BJ (cell line): ENCODE measurements at places on chromosomes 12 and 14.

DNA sequence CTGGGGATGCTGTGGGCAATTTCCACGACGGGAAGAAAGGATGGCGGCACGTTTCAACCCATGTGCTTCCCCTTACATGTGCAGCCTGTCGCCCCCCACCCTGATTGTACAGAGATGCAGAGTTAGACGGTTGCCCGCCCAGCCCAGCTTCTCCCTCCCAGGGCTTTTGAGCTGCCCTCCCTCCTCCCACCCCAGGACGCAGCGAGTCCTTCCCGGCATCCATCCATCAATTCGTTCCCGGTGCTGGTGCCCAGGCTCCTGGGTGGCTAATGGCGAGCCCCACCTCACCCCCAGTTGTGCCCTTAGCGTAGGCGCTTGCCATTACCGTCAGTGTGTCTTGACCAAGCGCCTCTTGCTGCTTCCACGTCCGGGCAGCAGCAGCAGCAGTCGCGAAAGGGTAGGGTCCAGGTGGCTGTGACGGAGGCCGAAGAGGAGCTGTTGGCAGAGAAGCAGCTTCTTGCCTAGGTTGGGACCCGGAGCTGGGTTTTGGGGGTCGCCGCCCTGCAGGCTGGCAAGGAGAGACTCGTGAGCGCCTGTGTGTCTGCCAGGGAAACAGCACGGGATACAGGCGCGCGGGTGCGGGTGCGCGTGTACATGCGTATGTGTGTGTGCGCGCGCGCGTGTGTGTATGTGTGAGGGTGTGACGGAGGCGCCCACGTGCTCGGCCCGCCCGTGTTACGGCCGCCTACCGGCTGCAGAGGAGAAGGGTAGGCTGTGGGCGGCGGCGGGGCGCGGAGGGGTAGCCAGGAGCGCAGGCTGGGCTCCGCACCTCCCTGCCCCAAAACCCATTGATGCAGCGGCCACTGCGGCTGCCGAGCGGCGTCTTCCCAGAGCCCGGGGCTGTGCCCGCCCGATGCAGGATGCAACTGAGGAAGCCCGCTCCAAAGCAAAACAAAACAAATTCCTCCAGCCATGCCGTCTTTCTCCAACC, at the start of gene SLC6A15:
Gene SLC6A15, minus strand, starts transcription at position 602 of the 931 bp plus-strand sequence. CDS start 20,679 bp downstream, outside the sequence.
- DNase-seq: no peak

DNA sequence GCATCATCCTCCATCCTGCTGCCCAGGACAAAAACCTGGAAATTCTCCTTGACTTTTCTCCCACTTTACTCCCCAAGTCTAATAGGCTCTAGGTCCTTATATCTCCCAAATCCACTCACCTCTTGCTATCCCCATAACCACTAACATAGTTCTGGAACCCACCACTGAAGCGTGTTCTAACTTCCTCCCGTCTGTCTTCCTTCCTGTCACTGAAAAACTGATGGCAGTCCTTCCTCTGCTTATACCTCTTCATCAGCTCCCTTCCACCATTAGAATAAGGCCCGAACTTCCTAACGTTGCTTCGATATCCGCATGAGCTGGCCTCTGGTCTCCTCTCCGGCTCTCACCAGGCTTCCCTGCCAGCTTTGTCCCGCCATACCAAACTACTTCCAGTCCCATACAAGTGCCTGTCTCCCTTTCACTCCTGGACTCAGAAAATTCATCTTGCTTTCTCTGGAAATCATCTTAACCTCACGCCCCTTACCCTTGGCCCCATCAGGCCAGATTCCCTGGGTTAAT, 63.0 kb upstream of the BCL2L14 start:
- DNase-seq: no peak

DNA sequence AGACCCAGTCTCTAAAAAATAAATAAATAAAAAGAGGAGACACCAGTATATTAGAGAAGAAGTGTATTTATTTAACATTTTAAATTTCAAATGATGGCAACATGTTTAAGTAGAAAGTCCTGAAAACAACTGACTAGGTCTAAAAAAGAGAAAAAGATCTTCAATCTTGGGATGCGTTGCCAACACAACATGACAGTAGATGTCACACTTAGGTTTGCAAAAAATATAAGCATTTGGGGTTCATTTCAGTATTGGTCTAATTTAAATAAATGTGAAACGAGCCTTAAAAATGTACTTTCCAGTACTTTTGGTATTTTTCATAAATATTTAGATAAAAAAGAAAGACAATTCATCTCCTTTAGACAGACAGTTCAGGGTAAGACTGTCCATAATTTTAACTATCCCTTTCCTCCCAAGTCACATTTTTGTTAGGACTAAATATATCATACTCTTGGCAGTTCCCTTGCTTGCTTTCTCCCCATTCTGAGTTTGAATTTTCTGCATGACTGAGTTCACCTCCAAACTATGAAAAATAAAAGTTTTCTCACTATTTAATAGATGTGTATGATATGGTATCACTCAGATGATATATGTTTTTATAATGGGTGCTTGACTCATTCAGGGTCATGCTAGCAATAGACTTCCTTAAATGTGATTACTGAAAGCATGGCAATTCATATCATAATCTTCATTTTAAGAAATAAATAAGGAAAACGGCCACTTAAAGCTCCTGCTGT, 4.3 kb downstream of the C14orf93 start:
- DNase-seq: no peak

DNA sequence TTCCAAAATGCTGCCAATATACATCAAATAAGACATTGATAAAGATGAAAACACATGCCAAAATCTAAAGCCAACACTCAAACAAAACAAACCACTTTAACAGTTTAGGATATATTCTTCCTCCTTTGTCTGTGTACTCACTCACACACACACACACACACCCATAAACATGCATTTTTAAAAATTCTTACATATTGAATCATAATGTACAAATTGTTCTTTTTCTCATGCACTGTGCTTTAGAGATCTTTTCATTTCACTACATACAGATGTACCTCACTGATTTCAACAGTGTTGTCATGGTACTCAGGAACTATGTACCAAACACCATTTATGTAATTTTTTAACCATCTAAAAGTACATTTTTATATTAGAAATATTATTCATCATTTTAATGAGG, 9.5 kb upstream of the RERG start:
- DNase-seq: no peak

DNA sequence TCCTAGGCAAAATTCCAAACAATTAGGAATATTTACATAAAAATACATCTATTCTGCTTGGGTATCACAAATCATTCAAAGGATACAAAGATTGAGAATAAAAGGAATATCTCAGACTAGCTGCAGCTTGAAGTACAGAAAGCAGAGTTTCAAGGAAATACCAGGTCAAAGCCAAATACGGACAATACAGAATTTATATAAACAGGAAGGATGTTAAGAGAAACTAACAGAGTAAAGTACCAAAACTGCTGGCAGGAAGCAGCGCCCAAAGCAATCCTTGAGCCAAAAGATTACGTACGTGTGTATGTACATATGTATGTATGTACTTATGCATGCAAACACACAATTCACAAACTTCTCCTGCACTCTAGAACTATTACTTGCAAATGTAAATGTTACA, 86.6 kb downstream of the PPP1R12A start:
- DNase-seq: no peak

GRCh38 chr14:24196071-24197055, 1.1 kb upstream of the TM9SF1 start:
- DNase-seq: no peak

DNA sequence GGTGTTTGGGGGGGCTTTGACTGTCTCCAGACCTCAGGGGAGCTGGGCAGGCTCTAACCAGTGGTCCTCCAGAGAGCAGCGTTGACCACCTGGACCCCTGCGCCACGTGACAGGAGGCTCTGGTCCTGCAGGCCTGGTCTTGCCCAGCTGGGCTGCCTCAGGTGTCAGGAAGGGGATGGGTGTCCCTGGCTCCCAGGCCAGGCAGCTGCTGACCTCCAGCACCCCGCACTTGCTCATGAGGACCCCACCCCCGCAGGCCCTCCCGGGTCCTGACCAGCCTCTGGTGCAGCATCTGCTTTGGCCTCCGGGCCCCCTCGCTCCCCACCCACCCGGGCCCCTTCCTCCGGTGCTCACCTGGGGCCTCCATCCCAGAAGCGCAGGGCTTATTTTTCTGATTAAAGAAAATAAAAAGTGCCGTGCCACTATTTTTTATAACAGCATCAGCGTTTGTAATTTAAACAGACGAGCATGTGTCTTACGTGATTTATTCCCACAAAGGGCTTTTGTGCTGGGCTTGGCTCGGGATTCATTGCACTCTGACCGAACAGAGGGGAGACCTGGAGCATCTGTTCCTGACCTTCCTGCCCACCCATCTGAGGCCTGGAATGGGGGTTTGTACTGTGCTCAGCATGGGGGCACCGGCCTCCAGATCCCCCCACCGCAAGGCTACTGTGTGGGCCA, 21.7 kb downstream of the FBRSL1 start:
- DNase-seq: no peak

DNA sequence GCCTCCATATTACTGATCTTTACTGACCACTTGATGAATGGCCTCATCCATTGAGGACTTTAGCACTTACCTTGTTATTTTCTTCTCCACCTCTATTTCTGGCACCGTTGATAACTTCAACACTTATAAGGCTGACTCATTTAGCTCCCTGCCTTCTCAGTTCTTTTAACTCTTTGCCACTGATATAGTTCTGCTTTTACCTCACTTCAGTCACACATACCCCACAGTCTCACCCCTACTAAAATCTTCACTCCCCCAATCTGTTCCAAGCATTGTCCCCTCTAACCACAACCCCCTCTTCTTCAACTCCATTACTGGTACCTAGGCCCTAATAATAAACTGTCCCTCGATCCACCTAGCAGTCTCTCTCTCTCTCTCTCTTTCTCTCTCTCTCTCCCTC, 141.0 kb downstream of the PAH start:
- no peak for DNase-seq

DNA sequence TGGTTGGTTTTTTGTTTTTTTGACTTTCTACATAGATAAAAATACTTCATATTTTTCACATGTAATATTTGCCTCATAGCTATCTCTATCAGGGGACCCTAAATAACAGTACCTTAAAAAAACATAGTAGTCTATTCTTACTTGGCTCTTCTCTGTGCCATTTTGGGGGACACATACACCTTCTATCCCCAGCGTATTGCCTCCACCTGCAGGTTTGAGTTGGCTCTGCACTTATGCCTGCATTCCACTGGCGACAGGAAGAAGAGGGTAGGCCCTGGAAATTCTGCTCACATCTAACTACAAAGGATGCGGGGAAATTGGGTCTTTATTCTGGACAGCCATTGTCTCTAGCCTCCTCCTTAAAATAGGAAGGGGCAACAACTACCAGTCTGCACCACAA, 13.8 kb upstream of the IFI27L2 start:
- DNase-seq: no peak

DNA sequence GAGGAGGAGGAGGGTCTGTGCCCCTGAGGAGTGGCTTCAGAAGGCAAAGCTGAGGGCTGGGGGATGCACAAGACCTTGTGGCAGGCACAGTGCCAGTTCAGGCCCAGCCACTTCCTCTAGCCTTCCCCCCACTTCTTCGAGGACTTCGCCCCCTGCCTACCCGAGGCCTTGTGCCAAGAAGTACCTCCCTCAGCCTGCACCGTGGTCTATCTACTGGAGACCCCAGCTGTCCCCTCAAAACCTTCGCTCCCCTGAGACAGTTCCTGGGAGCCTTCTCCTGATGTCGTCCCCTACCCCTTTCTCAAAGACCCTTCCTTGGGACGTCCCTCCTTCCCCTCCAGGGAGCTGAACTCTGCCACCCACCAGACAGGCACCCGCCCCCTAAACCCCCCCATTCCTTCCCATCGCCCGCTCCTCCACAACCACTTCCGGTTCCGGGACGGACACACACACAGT, 604 bp downstream of the ZNF384 start:
- DNase-seq: no peak

- no peak for DNase-seq
Measured at GRCh38 chr14:37599507-37600368, 4.3 kb downstream of the TTC6 start.

DNA sequence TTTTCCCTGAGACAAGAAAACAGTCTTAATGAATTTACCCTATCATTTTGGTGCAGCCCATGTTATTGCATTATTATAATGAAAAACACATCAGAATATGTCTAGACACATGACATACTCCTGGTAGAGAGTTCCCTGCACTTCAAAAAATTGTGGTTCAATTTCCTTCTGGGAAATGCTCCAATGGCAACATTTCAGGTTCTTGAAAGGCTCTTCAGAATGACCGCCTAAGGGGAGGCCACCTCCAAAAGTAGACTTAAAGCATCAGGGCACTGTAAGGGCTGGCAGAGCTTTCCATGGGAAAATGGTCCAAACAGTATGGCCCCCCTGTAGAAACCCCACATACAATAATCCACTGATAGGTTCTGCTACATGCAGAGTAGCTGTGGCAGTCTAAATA, 110.7 kb downstream of the SLC25A21 start:
- DNase-seq: no peak

DNA sequence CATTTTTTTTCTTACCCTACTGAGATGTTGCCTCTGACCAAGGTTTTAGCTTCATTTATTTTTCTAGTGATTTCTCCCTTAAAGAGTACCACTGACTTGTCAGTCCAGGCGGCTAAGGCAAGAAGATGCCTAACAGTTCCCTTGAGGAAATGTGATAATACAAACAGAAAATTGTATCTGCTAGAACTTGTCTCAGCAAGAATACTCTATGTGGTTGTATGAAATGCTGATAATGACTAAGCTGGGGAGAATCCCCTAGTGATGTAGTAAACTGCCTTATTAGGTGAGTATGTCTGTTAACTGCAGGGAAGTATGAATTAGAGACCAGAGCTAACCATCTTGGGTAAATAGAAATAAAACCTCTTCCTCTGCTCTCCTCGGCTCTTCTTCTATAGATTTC, 6.7 kb downstream of the C12orf54 start:
- peak; percentile 7 for DNase-seq

GRCh38 chr12:121799156-121799841, 4.5 kb upstream of the SETD1B start:
- no peak for DNase-seq

GRCh38 chr14:103185051-103186029, 62.1 kb downstream of the TNFAIP2 start:
- DNase-seq: no peak

- peak; percentile 2 for DNase-seq
Measured at GRCh38 chr12:325906-326305, 63.2 kb downstream of the KDM5A start.

DNA sequence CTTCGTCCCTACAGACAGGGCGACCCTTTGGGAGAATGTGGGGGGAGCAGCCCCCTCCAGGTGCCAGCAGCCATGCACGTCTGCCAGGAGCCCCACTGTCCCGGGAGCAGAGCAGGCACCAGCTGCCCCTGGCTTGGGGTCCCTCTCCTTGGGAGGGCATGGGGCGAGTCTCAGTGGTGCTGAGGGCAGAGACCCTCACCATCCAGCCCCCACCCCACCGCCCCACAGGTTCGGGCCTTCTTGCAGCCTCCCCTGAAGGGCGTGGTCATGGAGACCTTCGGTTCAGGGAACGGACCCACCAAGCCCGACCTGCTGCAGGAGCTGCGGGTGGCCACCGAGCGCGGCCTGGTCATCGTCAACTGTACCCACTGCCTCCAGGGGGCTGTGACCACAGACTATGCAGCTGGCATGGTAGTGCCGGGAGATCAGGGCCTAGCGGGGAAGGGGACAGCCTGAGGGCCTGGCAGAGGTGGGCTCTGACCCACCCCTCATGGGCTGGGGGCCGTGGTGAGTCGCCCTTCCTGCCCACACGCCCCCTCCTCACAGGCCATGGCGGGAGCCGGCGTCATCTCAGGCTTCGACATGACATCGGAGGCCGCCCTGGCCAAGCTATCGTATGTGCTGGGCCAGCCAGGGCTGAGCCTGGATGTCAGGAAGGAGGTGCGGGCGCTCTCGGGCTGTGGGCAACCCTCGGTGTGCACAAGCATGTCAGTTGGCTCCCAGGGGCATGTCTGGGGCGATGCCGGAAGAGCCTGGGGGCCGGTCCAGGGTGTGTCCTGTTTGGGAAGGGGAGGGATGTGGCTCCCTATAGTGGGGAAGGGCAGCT, 18.8 kb downstream of the ASPG start:
- no peak for DNase-seq
